ENCODE measurements at places on chromosomes 4 and X.
A peak's percentile ranks its signal among the peaks of the same experiment; 100 is the strongest.

GRCh38 chrX:124005228-124005627 is 43.7 kb downstream of the STAG2 start:
- H3K4me1 ChIP-seq, result no peaks in the 10 kb centered on the region
- H3K4me3 ChIP-seq, result no peak overlapping the region
- no peak overlapping the region for H3K27ac ChIP-seq
- DNase-seq, result no peak

DNA sequence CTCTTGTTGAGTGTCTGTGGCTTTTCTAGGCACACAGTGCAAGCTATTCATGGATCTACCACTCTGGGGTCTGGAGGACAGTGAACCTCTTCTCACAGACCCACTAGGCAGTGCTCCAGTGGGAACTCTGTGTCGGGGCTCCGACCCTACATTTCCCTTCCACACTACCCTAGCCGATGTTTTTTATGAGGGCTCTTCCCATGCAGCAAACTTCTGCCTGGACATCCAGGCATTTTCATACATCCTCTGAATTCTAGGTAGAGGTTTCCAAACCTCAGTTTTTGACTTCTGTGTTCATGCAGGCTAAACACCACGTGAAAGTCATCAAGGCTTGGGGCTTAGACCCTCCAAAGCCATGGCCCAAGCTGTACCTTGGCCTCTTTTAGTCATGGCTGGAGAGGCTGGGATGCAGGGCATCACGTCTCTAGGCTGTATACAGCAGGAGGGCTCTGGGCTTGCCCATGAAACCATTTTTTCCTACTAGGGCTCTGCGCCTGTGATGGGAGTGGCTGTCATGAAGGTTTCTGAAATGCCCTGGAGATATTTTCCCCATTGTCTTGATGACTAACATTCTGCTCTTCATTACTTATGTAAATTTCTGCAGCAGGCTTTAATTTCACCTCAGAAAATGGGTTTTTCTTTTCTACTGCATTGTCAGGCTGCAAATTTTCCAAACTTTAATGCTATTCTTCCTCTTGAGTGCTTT is 249.8 kb upstream of the CPEB2 start:
- H3K4me3 ChIP-seq, result no peak overlapping the region
- no peaks in the 10 kb centered on the region for H3K27me3 ChIP-seq
- DNase-seq, result no peak
- H3K36me3 ChIP-seq, result no peaks in the 10 kb centered on the region
- no peaks in the 10 kb centered on the region for H3K4me1 ChIP-seq

- H3K27ac ChIP-seq, result no peak within 1 kb of the TSS
- peaks cover 11% of the 10 kb centered on the region for H3K4me1 ChIP-seq
- no peak within 1 kb of the TSS for H3K4me3 ChIP-seq
- DNase-seq, result no peak
Observed at GRCh38 chrX:48683411-48683982, at the start of gene WAS. WAS (plus strand) TSS chrX:48683799; CDS start chrX:48683854, 55 bp downstream.

GRCh38 chr4:96063639-96064038 is 223.7 kb downstream of the PDHA2 start:
- H3K27me3 ChIP-seq, result no peaks in the 10 kb centered on the region
- DNase-seq, result no peak
- no peak overlapping the region for H3K4me3 ChIP-seq
- no peaks in the 10 kb centered on the region for H3K4me1 ChIP-seq
- no peaks in the 10 kb centered on the region for H3K36me3 ChIP-seq
- H3K27ac ChIP-seq, result no peak overlapping the region

DNA sequence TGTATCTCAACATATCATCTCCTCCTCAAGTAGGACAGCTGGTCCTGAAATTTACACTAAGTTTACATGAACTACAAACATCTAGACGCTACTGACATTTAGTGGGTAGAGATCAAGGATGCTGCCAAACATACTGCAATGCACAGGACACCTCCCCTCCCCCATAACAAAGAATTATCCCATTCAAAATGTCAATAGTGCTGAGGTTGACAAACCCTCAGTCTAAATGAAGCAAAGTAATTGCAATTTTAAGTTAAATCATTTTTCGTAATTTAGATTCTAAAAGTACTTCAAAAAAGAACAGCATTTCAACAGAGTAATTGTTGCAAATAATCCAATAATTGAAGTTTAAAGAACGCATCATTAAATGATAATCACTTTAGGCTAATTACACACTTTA is 1.2 kb downstream of the PRMT9 start:
- DNase-seq, result no peak
- H3K27me3 ChIP-seq, result no peaks in the 10 kb centered on the region
- no peaks in the 10 kb centered on the region for H3K4me1 ChIP-seq
- peak overlapping the region; percentile 77 for H3K4me3 ChIP-seq
- H3K27ac ChIP-seq, result no peak overlapping the region

DNA sequence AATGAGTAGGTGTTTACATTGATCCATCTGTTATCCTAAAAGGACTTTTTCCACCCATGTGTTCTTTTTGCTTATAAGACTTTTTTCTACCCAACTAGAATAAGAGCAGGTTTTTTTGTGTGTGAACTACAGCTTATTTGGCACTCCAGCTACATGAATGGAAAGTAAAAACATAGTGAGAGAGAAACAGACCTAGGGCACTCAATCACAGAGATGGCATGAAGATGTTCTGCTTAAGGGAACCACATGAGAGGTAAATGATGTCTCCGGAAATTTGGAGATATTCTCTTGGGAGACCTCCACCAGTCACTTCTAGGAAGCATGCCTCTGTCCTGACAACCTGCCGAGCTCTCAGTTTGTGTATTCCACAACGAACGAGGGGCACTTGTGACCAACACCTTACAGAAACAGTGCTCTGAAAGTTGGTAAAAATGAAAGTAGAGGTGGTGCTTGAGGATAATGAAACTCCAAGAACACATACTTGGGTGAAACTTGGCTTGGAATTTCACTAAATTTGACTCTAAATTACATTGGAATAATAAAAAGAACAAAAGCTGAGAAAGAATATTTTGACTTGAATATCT is 788.4 kb upstream of the GALNTL6 start:
- H3K36me3 ChIP-seq, result no peaks in the 10 kb centered on the region
- no peaks in the 10 kb centered on the region for H3K27me3 ChIP-seq
- DNase-seq, result no peak
- H3K27ac ChIP-seq, result no peak overlapping the region

DNA sequence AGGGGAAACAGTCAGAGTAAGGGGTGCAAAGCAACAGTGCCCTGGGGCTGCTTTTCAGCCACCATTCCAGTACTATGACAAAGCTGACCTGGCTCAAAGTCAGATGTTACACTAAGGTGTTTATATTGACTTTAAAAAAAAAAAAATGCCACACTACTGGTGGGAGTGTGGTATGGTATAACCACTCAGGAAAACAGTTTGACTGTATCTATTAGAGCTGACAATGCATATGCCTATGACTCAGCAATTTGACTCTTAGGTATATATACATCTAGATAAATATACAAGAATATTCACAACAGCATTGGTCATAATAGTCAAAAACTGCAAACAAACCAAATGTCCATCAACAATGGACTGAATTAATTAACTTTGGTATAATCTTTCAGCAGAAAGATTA is 15.0 kb downstream of the ASB9 start:
- no peak for DNase-seq
- H3K4me3 ChIP-seq, result no peak overlapping the region
- no peak overlapping the region for H3K27ac ChIP-seq
- no peaks in the 10 kb centered on the region for H3K27me3 ChIP-seq
